ENCODE measurements at places on chromosomes 7 and 10. TPM values are rescaled to one million over a fixed set of nuclear protein-coding genes. Genes with fewer than 3 reads are reported as not detected.

Gene SH2D4B
- 1.2 TPM for total RNA-seq

Gene PUS7
- total RNA-seq: 19.6 TPM

Gene PALD1
- total RNA-seq: 6.9 TPM

Gene RAMP3
- 5.7 TPM for total RNA-seq

Gene FAM131B
- total RNA-seq: 73.8 TPM

Gene ACTL6B
- 163 TPM for total RNA-seq

Gene CCL26
- not detected for total RNA-seq

Gene MYH16
- not detected for total RNA-seq

Gene TRPV5
- not detected for total RNA-seq

Gene SPDYE5
- not detected for total RNA-seq

Gene ATRNL1
- 909 TPM for total RNA-seq

Gene GRID2IP
- total RNA-seq: 0.41 TPM

Gene HDAC9
- 117 TPM for total RNA-seq

Gene SLC29A4
- total RNA-seq: 14.7 TPM

All from frontal cortex (tissue), 4 donors.